IMR-90 (cell line): ENCODE measurements at places on chromosomes 16 and 17.
A peak's percentile ranks its signal among the peaks of the same experiment; 100 is the strongest.

DNA sequence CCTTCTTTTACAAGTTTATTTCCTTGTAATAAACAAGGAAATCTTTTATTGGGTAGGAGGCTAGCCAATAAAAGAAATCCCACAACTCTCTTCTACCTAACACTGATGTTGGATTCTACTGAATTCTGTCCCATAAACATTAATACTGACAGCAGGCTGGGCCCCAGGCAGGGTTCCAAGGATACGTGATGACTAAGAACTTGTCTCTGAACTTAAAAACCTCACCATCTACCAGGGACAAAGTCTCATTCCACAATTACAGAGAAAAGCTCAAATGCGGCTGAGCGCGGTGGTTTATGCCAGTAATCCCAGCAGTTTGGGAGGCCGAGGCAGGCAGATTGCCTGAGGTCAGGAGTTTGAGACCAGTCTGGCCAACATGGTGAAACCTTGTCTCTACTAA lies 64.9 kb downstream of the ARHGAP17 start:
- DNase-seq, result peak; percentile 84

- DNase-seq, result peak; percentile 8
Measured at GRCh38 chr17:16121915-16122314, 93.4 kb downstream of the NCOR1 start.

DNA sequence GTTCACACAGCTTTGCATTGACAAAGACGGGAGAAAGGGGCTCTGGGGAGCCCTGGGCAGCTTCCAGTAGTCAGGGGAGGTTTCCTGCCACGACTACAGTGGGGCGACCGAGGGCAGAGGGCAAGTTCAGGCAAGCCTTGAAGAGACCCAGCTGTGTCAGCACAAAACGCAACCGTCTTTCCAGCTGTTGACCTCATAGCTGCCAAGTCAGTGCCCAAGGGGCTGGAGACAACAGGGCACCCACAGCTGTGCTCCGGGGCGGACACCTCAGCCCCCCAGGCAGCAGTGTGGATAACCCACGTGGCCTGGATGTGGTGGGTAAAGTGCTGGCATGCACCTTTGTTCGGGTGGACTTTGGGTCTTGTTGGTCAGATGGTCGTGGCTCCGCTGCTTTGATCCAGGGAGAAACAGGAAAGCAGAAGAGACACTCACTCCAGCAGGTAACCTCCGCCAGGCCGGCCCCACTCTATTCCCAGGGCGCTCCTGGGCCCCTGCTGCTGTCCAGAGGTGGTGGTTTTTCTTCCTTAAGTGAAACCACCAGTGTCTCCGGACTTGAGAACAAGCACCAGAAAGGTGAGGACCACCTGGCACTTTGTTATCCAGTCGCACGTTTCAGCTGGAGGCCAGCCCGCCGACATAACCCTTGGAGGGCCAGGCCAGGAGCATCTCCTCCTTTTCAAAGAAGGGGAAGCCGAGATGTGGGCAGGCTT lies 17.6 kb upstream of the CBX2 start:
- no peak for DNase-seq

DNA sequence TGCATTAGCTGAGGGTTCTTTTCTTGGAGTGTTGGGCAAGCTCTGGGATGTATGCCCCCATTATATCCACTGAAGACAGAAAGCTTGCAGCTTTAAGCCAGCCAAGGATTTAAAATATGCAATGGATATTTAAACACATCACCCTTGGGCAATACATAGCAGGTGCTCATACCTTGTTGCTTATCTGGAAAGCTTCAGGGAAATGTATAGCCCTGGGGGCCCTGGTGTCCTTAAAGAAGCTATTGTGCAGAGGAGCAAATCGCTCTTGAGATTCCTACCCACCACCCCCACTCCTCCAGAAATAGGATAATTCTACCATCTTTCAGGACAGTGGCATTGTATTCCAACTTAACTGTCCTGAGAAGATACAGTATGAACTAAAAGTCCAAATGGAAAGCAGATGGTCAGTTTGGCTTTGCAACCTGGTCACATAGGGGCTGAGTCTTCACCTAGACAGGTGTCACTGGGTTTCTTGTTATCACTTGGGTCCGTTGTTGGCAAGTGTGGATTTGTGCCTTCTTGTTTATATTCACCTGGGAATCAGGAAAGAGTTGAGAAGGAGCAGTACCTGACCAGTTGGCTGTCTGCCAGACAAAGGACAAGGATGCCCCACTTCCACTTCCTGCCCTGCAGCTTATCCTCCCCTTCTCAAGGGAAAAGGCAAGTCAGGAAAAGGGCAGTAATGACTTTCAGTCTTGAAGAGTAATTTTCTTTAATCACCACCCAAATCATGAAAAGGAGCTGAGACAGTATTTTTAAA lies 3.4 kb downstream of the ANKRD40CL start:
- DNase-seq, result no peak

- DNase-seq, result peak; percentile 24
Measured at GRCh38 chr17:82065193-82065637, 389 bp downstream of the DUS1L start.

- peak; percentile 71 for DNase-seq
Measured at GRCh38 chr17:28812748-28813377, 29.7 kb downstream of the FAM222B start.

DNA sequence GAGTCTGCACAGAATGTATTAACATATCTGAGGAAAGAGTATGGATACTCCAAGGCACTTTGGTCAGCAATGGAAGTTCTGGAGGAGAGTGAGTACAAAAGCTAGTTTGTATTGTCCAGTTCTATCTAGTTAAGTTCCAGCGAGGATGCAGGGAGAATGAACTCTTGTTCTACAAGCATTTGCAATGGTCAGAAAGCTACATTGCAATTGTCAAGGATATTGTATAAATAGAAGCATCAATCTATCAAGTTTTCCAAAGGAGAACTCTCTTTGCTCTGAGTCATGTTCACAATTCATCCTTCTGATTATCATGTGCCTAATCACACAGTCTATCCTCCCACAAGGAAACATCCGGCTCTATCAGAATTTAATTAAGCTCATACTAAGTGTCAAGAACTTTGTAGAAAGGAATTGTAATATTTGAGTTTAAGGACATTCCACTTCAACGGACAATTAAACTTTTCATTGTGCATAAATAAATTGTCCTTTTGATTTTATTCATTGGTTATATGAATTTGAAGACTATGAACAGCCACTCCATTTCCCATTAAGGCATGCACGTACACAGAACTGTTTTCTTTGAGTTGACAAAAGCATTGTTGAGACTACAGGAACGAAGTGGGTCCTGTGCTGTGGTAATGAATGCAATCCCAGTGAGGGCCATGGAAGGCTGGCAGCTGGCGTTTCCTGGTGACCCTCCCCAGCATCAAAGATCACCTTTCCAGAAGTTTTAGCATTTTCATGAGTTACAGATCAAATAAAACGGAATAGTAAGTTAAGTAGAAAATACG lies 973.5 kb upstream of the GOT2 start:
- no peak for DNase-seq

DNA sequence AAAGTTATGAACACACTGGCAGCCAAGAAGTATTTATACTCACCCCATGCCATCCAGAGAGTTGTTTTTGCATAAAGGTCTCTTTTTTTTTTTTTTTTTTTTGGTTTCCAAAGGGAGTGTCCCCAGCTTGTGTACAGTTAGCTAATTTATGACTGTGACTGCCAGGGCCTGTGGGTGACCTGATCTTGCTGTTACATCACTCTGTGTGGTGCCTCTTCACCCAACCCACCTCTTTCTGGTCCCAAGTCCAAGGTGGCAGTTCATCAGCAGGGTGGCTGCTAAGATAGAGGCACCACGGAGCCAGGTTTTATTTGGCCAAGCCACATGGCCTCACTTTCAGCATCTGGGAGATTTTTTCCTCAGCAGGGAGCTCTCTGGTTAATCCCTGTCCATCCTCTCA lies at the start of gene NOS2:
Gene NOS2 (minus strand): TSS at position 8 of the 400 bp plus-strand sequence. CDS start 1,720 bp downstream, outside the sequence.
- DNase-seq, result no peak

DNA sequence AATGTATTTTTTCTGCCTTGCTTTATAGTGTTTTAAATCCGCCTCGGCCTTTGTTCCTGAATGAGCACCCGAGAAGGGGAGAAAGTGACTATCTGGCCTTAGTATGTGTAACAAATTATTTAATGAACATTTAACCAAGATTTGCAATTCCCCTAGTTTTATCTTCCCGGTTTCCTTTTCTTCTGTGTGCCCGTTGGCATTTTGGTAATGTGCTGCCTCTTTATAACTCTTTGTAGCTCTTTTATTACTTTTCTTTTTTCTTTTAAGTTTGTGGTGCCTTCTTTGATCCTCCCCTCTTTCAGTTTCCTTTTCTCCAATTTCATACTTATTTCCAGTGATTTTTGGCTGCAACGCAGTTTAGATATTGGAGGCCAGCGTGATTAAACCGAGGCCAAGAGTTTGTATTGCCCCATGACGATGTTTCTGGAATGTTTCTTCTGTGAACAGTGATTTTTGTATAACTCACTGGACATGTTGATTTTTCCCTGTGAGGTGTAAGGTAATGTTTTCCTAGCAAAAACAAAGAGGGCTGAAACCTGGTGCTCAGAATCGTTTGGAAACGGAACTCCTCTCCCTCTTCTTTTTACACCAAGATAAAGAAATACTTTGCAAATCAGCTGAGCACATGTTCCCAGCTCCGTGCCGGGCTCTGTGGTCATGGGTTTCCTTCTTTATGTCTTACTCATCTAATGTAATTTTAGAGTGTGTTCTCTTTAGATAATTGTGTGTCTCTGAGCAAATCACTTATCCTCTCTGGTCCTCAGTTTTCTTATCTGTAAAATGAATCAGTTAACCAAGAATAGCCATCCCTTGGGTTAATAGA lies 344.3 kb downstream of the WWOX start:
- no peak for DNase-seq

DNA sequence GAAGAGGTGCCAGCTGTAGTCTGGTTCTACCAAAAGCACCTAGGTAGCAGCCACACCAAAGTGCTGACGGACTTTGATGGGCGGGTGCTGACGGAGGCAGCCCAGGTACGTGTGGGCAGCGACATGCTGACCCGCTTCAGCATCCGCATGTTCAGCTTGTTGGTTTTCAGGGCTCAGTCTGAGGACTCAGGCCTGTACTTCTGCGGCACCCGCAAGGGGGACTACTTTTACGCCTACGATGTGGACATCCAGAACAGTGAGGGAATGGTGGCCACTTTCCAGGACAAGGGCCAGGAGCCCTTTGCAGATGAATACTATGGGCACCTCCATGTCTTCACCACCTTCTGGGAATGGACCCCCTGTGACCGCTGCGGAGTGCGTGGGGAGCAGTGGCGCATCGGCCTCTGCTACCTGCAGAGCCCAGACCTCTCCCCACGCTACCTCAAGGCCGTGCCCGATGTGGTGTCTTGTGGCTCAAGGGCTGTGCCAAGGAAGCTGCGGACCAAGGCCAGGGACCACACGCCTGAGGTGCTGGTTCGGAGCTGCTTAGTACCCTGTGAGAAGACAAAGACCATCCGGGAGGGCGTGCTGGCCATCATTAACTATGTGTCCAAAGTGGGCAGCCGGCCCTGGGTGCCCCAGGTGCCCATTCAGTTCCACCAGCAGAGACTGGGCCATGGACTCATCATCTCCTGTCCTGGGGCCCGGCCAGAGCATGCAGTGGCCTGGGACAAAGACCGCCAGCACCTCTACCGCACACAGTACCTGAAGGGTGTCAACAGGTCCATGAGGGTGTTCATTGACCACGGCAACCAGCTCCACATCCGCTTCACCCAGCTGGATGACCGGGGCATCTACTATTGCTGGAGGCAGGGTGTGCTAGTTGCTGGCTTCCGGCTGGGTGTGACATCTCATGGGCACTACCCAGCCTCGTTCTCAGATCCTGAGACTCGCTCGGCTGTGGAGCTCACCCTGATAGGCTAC lies 5.0 kb upstream of the EFTUD2 start:
- no peak for DNase-seq

GRCh38 chr16:85615014-85615851 lies 2.1 kb downstream of the GSE1 start:
- no peak for DNase-seq

- no peak for DNase-seq
Measured at GRCh38 chr16:12742741-12743140, 60.9 kb downstream of the CPPED1 start.

DNA sequence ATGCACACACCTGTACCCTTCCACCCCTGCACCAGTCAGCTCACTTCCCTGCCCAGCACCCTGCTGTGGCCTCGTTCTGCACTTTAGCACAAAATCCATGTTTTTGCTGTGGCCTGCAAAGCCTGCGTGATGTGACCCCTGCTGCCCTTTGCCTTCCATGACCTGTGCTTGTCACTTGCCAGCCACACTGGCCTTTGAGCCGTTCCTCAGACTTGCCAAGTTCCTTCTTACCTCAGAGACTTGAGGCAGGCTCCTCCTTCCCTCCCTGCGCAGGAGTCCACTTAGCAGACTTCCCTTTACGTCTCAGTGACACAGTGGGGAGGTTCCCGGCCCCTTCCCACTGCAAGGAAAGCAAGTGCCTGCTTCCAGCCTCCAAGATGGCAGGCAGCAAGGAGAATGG lies 134.7 kb downstream of the SNX29 start:
- no peak for DNase-seq

- no peak for DNase-seq
Measured at GRCh38 chr17:81806461-81807209, 2.7 kb downstream of the GCGR start.

- no peak for DNase-seq
Measured at GRCh38 chr17:48952904-48953303, 8.3 kb upstream of the SNF8 start.

GRCh38 chr17:58531122-58531521 lies 16.7 kb upstream of the MTMR4 start:
- no peak for DNase-seq

DNA sequence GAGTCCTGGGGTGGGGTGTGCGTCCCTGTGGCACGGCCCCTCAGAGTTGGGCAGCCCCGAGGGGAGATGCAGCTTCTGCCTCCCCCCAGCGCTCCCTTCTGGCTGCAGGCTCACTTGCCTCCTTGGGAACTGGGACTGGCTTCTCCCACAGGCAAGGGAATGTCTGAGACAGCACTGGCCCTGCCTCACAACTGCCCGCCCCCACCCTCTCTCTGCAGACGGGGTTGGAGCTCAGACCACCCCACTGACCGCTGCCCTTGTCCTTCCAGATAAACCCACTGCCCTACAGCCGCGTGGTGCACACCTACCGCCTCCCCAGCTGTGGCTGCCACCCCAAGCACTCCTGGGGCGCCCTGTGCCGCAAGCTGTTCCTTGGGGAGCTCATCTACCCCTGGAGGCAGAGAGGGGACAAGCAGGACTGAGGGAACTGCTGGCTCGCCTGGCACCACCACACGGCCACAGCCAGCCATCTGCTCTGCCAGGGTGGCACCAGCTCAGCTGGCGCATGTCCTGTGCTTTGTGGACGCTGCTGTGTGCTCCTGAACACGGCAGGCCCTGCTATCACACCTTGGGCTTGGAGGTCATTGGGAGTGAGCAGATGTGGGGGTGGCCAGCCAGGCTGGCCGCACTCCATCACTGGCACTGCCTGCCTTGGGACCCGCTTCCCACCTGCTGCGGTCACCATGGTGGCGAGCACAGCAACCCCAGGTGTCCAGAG lies 7.1 kb upstream of the RAB40C start:
- DNase-seq, result no peak

GRCh38 chr17:81033535-81034167 lies 1.3 kb upstream of the BAIAP2 start:
- DNase-seq, result no peak
